ENCODE measurements at places on chromosomes 7 and 10.
A peak's percentile ranks its signal among the peaks of the same experiment; 100 is the strongest.

DNA sequence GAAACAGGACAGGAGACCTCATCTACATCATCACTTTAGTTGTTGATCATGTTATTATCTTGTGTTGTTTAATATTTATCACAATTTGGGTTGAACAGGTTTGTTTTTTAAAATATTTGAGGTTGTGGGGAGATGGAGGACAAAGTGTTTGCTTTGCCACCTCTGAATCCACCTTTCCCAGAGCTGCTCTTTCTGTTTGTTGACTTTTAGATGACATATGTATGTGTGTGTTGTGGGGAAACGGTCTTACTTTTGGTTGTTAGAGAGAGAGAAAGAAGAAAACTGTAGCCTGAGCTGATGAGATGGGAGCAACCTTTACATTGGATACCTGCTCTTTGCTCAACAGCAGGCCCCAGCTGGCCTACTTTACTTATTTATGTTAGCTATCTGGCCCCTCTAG is 19.0 kb upstream of the SLC16A12 start:
- no peaks in the 10 kb centered on the region for H3K36me3 ChIP-seq
- H3K4me3 ChIP-seq: no peak overlapping the region
- H3K27ac ChIP-seq: no peak overlapping the region
- peaks cover 15% of the 10 kb centered on the region for H3K27me3 ChIP-seq
- DNase-seq: no peak
- no peaks in the 10 kb centered on the region for H3K4me1 ChIP-seq

DNA sequence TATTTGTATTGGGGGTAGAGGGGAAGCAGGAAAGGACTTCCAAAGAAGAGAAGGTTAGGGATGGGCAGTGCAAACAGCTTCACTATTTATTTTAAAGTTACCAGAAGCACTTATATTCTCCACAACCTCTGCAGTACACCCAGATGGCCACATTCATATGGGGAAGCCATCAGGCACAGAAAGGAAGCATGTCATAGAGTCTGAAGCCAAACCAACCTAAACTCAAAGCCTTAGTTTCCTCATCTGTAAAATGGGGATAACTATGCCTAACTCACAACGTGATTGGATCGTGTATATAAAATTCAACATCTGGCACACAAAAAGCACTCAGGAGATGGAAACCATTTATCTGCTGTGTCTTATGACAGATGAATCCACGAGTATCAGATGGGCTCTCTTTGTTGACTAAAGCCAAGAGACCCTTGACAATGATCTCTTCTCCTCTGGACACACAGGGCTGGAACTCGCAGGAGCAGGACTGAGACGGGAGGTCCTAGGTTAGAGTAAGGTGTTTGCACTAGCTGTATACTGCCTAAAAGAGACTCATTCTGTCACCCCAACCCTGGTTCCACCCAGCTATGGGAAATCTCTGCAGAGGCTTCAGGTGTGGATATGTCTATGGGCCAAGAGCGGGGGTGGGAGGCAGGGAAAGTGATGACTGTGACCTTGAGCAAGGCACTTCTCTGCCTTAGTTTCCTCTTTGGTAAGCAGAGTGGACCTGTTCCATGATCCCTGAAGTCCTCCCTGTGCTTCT is 1.8 kb downstream of the KIAA1549 start:
- H3K4me3 ChIP-seq: no peak overlapping the region
- DNase-seq: no peak
- no peaks in the 10 kb centered on the region for H3K36me3 ChIP-seq
- peaks cover 15% of the 10 kb centered on the region for H3K4me1 ChIP-seq
- peaks cover 43% of the 10 kb centered on the region for H3K27me3 ChIP-seq

DNA sequence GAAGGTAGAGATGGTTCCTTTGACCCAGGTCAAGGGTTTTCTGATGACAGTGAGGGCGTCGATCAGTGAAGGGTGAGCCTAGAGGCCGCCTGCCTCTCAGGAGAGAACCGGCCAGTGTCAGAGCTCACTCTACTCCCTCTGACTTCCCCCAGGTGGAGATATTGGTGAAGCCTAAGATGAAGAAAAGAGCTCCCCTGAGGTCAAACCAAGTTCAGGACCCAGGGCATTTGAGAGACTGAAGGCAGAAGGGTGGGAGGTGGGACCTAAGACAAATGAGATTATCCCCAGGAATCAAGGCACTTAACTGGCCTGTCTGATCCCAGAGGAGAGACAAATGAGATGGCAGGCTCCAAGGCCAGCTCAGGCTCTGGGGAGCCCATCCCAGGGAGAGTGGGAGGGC is 104.7 kb downstream of the CDH23 start:
- H3K4me1 ChIP-seq: no peaks in the 10 kb centered on the region
- peaks cover 24% of the 10 kb centered on the region for H3K27me3 ChIP-seq
- H3K36me3 ChIP-seq: no peaks in the 10 kb centered on the region
- no peak overlapping the region for H3K27ac ChIP-seq

GRCh38 chr7:93923296-93923695 is 1.8 kb downstream of the GNG11 start:
- H3K4me3 ChIP-seq: no peak overlapping the region
- H3K27me3 ChIP-seq: peaks cover 7% of the 10 kb centered on the region
- H3K27ac ChIP-seq: no peak overlapping the region
- DNase-seq: no peak
- H3K36me3 ChIP-seq: no peaks in the 10 kb centered on the region

GRCh38 chr10:53737132-53737531 is 964.5 kb upstream of the MBL2 start:
- DNase-seq: no peak
- H3K36me3 ChIP-seq: no peaks in the 10 kb centered on the region
- no peaks in the 10 kb centered on the region for H3K27me3 ChIP-seq
- no peak overlapping the region for H3K4me3 ChIP-seq
- H3K4me1 ChIP-seq: no peaks in the 10 kb centered on the region

DNA sequence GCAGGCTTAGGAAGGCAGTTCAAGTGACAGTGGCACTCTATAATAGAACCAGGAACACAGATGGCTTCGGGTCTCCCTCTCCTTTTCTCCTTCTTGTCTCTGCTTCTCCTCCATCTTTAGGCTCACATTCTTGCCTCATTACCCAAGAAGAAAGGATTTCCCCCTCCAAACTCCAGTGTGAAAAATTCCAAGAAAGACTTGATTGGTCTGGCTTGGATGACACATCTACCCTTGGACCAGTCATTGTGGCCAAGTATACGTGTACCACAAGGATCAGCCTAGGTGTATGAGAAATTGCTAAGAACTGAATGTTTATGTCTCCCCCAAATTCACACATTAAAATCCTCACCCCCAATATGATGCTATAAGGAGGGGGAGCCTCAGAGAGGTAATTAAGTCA is 53.9 kb downstream of the PRTFDC1 start:
- H3K27ac ChIP-seq: no peak overlapping the region
- H3K36me3 ChIP-seq: no peaks in the 10 kb centered on the region

DNA sequence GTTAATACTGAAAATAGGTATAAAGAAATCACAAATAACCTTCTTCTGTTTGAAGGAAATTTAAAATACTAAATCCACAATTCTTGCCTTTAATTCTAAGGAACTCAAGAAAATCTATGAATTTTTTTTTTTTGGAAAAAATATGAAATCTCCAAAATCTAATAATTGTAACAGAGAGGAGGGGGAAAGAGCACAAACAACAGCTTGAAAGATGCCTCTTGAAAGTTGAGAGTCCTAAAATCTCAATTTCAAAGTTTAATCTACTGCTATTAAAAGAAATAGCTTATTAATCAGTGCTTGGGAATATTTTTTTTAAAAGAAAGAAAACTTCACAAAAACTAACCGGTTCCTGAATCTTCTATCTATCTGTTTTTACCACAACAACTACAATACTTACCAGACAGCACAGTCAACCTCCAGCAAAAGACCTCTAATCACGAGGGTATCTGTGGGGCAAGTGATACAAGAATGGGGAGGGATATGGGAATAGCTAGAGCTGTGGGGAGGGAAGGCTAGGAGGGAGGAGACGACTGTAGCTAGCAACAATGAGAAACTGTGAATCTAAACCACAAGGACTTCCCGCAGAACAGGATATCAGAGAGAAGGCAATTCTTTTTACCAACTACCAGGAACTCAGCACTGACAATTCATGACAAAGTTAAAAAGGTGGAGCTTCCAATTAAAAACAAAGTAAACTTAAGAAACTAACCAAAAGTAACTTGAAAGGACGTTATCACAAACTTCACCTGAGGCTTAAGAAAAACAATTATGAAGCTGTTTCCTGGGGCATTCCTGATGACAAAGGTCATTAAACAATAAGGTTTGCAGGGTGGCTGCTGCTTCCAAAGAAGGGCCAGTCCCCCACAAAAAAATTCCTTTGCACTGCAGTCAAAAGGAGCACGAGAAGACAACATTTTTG is at the start of gene USP54:
USP54 (minus strand) TSS at position 462 of the 919 bp plus-strand sequence. CDS start 15,684 bp downstream, outside the sequence.
- DNase-seq: no peak
- peaks cover 7% of the 10 kb centered on the region for H3K4me1 ChIP-seq
- H3K4me3 ChIP-seq: peak within 1 kb of the TSS; percentile 48
- H3K36me3 ChIP-seq: no peaks in the 10 kb centered on the region

DNA sequence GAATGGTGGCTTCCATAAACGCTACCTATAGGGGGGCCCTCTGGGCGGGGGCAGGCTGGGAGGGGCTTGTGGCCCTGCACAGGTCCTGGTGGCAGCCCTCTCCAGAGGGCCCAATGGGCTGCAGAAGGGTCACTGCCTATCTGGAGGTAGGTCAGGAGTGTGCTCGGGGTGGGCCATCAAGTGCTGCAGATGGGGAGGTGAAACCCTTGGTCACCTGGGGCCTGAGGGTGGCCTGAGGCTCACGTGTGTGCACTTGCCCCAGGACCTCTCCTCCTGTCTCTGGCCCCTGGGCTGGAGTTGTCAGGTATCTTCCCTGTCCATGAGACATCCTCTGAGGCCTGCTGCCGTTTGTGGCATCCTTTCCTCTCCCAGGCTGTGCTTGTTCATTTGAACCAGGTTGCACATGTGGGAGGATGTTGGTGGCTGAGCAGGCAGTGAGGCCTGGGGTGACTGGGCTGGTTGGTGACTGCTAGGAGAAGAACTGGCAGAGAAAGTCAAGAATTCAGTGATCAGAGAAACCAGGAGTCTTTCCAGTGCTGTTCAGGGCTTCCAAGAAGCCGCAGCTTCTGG is 21.1 kb upstream of the SH2D4B start:
- H3K36me3 ChIP-seq: peaks cover 41% of the 10 kb centered on the region
- no peaks in the 10 kb centered on the region for H3K27me3 ChIP-seq
- DNase-seq: no peak
- H3K27ac ChIP-seq: no peak overlapping the region
- peaks cover 42% of the 10 kb centered on the region for H3K4me1 ChIP-seq

- no peak overlapping the region for H3K4me3 ChIP-seq
- H3K4me1 ChIP-seq: no peaks in the 10 kb centered on the region
- DNase-seq: no peak
- no peaks in the 10 kb centered on the region for H3K36me3 ChIP-seq
- no peaks in the 10 kb centered on the region for H3K27me3 ChIP-seq
- no peak overlapping the region for H3K27ac ChIP-seq
Measured at GRCh38 chr7:151129960-151130591, 37.4 kb downstream of the GBX1 start.

- H3K27ac ChIP-seq: no peak overlapping the region
- peaks cover 10% of the 10 kb centered on the region for H3K27me3 ChIP-seq
- DNase-seq: no peak
- H3K4me3 ChIP-seq: no peak overlapping the region
- H3K4me1 ChIP-seq: no peaks in the 10 kb centered on the region
- no peaks in the 10 kb centered on the region for H3K36me3 ChIP-seq
Measured at GRCh38 chr10:8640878-8641277, 586.4 kb downstream of the GATA3 start.

DNA sequence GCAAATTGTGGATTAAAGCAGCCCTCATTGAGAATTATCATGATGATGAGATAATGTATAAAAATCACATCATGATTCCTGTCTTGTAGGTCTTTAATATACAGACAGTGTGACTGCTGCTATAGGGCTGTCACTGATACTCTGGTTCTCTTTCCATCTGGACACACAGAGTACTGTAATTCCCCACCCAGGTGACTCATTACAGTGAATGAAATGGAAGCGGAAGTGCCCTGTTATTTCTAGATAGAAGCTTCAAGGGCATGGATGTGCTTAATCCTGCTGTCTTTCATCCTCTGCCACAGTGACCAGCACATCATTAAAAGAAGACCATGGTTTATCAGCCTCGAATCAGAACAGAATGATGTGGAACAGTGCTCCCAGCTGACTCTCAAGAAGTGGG is 1234.0 kb downstream of the SORCS3 start:
- H3K4me1 ChIP-seq: no peaks in the 10 kb centered on the region
- no peak overlapping the region for H3K27ac ChIP-seq
- H3K36me3 ChIP-seq: no peaks in the 10 kb centered on the region
- DNase-seq: no peak
- no peak overlapping the region for H3K4me3 ChIP-seq
- H3K27me3 ChIP-seq: no peaks in the 10 kb centered on the region

DNA sequence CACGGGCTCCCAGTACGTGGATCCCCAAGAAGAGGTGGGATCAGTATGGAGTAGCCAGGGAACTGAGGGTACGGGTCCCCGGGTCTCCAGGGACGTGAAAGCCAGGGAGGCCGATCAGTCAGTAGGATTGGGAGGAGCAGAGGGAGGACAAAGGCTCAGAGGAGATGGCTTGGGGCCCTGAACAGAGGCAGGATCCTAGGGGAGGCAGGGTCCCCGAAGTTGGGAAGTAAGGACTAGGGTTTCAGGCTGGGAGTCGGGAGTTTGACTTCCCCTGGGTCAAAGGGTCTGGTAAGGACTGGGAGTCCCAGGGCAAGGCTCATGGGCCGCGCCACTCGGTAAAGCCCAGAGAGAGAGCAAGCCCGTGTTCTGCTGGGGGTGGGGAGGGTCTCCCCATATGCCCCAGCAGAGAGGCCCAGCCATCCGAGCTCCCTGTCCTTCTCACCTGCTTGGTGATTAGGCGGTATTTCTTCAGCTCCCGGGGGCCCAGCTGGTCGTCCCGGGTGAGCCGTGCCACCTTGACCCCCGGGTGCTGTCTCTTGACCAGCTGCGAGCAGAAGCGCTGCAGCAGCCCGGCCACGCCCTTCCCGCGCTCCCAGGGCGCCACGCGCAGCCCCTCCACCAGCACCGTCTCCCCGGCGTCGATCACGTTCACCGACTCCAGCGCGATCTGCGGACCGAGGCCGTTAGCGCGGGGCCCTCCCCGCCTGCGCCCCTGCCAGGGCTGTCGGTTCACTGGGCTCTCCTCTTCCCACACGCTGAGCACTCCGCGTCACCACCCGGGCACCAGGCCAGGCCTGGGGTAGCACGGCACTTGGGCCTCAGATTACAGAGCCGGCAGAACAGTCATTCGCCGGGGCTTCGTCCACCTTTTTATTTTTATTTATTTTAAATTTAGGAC is 7.0 kb downstream of the NAT16 start:
- peaks cover 14% of the 10 kb centered on the region for H3K36me3 ChIP-seq
- H3K27ac ChIP-seq: peak overlapping the region; percentile 73
- peak overlapping the region; percentile 58 for H3K4me3 ChIP-seq
- H3K27me3 ChIP-seq: peaks cover 98% of the 10 kb centered on the region

GRCh38 chr7:69878015-69878414 is 279.7 kb downstream of the AUTS2 start:
- DNase-seq: no peak
- no peak overlapping the region for H3K4me3 ChIP-seq
- H3K4me1 ChIP-seq: peaks cover 41% of the 10 kb centered on the region
- peak overlapping the region; percentile 78 for H3K27ac ChIP-seq

- no peaks in the 10 kb centered on the region for H3K27me3 ChIP-seq
- DNase-seq: no peak
- H3K36me3 ChIP-seq: no peaks in the 10 kb centered on the region
- H3K4me3 ChIP-seq: no peak overlapping the region
Measured at GRCh38 chr7:125057963-125058362, 128.3 kb upstream of the POT1 start.

- no peaks in the 10 kb centered on the region for H3K36me3 ChIP-seq
- H3K27me3 ChIP-seq: no peaks in the 10 kb centered on the region
- H3K4me3 ChIP-seq: no peak overlapping the region
- peaks cover 24% of the 10 kb centered on the region for H3K4me1 ChIP-seq
Measured at GRCh38 chr10:126101736-126102135, 205.4 kb downstream of the FANK1 start.

- no peaks in the 10 kb centered on the region for H3K4me1 ChIP-seq
- H3K27me3 ChIP-seq: no peaks in the 10 kb centered on the region
- peaks cover 14% of the 10 kb centered on the region for H3K36me3 ChIP-seq
- H3K4me3 ChIP-seq: no peak overlapping the region
- no peak overlapping the region for H3K27ac ChIP-seq
Measured at GRCh38 chr10:90136731-90137316, 435.4 kb downstream of the KIF20B start.

Data from stimulated activated naive B cell treated with anti-CD40 and anti-IgM and Interleukin-4, amounts not matched to agents 10 μg/mL and 1 μg/mL and 100 μg/mL, for 72 hours (primary cell).